ENCODE measurements at places on chromosomes 13 and 19.

DNA sequence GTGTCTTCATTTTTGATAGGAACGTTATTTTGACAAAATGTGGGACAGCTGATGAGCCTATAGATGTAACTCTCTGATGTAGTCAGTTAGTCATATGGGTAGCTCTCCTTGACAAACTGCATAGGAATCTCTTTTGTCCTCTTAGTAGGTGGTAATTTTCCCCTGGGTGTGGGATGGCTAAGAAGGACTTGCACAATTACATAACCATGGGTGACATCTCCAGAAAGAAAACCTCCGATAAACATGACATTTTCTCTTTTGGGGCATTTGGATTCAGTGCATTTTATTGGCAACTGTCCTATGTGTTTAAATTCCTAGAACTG lies 41.8 kb downstream of the IGFL3 start:
- DNase-seq = no peak

DNA sequence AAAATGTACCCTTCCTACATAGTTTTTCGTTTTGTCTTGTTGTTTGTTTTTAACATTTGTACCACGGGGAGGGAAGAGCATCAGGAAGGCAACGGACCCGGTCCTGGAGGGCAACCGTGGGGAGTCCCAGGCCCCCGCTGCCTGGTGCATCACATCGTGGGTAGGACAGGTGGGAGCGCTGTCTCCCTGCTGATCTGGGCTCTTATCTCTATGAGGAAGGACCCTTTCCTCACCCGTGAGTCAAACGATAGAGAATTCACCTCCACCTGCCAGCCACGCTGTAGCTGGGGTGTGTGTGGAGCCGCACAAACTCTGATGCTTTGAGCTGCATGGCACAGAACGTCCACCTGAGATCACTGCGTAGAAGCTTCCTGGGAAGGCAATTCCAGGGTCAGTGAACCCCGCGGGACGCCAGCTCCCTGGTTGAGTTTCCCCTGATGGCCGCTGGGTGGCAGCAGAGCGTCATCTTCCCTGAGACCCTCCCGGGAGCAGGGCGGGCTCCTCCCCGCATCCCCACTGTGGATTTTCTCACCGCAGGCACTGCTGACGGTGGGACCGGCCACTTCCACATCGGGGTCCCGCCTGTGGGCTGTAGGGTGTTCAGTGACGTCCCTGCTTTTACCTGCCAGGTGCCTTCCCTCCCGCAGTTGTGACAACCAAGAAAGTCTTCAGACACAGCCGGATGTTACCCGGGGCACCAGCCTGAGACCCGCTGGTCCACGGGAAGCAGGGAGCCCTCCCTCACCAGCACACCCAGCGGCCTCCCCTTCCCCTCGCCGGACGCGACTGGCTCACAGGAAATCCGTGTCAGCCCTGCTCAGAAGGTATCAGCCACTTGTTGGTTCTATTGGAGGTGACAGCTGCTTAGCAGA lies 54.7 kb downstream of the ZNF787 start:
- DNase-seq = peak; percentile 66

- no peak for DNase-seq
Measured at GRCh38 chr13:101417043-101417406, 717 bp upstream of the NALCN start.

- peak; percentile 47 for DNase-seq
Measured at GRCh38 chr19:13033819-13034611, 38.7 kb downstream of the NFIX start.

DNA sequence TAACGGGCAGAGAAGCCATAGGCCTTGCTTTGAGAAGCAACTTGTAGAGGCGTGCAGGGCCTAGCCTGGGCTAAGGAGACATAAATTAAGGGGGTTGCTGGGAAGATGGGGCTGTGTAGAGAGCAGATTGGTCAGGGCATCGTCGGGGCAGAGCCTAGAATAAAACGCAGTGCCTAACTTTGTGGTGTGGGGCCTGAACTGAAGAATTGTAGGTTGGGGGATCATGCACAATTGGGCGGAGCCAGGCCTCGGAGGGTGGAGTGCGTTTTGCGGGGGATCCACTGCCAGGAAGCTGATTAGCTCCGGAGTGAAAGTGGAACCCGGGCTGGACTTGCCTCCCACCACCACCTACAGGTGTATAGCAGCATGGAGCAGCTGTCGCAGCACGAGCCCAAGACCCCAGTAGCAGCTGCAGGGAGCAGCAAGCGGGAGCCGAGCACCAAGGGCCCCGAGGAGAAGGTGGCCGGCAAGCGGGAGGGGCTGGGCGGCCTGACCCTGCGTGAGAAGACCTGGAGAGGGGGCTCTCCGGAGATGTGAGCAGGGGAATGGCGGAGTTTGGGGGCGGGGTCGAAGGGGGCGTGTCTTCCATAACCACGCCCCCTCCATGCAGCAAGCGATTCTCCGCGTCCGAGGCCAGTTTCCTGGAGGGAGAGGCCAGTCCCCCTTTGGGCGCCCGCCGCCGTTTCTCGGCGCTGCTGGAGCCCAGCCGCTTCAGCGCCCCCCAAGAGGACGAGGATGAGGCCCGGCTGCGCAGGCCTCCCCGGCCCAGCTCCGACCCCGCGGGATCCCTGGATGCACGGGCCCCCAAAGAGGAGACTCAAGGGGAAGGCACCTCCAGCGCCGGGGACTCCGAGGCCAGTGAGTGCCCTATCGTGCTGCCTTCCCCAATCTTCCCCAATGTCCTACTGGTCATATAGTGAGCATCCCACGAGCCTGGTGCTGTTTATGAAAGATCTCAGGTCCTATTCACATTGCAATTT lies 13.8 kb downstream of the DNASE2 start:
- peak; percentile 61 for DNase-seq

GRCh38 chr13:110479648-110480047 lies 81.9 kb downstream of the RAB20 start:
- no peak for DNase-seq

DNA sequence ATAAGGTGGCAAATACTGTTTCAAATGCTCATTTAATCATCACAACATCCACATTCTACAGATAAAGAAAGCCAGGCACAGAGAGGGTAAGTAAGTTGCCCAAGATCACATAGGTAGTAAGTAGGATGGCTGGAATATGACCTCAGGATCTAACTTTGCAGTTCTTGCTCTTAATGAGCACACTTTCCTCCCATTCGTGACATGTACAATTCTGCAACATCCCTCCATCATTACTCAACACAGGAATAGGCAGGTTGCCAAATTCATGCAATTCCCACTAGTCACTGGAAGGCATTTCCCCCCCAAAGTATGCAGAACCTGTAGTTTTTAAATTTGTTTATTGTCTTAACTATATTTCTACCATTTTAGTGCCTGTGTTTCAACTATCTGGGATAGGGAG lies 109.2 kb downstream of the OLFM4 start:
- DNase-seq = no peak

DNA sequence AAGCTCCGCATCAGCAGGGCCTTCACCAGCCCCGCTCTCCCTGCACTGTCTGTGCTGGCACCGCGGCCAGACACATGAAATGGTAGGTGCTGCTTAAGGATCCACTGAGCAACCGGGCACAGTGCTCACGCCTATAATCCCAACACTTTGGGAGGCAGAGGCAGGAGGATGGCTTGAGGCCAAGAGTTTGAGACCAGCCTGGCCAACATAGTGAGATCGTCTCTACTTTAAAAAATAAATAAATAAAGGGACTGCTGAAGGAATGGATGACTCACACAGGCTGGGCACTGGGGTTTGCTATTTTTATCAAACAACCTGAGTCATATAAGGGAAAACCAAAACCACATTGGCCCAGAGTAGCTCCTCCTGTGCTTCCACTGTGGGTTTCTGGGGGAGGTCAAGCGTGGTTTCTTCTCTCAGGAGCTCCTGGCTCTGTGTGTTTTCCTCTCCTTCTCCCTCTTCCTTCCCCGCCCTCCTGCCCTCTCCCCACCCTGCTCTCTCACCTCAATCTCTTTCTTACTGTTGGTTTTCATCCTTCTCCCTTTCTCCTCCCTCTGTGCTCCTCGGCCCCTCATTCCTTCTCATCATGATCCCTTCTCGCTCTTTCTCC lies 21.3 kb downstream of the VRK3 start:
- DNase-seq = peak; percentile 40

DNA sequence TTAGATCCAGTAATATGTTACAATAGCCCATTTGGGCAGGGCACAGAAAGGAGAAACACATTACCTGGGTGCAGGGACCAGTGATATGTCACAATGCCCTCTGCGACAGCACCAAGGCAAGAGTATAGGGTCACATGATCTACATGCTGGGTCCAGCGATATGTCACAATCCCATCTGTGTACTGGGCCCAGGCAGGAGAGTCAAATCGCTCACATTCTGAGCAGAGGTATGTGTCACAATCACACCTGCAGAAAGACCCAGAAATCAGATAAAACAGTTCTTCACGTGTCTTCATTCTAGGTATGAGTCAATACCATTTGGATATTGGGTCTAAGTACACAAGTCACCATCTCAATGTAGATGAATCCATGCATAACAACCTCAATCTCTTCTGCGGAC lies 7.1 kb upstream of the ZNF43 start:
- no peak for DNase-seq

DNA sequence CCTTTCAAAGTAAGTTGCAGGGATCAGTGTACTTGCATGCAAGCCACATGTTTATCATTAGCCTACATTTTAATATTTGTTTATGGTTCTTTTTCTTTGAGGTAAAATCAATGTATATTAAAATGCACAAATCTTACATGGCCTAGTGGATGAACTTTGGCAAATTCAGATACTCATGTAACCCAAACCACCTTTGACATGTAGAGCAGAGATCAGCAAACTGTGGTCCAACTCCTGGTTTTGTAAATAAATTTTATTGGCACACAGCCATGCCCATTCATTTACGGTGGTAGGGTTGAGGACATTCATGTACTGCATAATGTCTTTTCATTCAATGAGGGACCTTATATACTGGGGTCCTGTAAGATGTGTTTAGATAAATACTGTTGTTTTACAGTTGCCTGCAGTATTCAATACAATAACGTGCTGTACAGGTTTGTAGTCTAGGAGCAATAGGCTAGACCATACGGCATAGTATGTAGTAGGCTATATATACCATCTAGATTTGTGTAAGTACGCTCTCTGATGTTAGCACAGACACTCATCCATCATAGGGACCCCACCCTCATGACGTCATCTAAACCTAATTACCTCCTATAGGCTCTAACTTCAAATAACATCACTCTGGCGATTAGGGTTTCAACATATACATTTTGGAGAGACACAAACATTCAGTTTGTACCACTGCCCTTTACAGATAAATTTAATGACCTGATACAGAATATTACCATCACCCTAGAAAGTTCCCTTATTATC lies 5.7 kb downstream of the NDFIP2 start:
- DNase-seq = no peak

DNA sequence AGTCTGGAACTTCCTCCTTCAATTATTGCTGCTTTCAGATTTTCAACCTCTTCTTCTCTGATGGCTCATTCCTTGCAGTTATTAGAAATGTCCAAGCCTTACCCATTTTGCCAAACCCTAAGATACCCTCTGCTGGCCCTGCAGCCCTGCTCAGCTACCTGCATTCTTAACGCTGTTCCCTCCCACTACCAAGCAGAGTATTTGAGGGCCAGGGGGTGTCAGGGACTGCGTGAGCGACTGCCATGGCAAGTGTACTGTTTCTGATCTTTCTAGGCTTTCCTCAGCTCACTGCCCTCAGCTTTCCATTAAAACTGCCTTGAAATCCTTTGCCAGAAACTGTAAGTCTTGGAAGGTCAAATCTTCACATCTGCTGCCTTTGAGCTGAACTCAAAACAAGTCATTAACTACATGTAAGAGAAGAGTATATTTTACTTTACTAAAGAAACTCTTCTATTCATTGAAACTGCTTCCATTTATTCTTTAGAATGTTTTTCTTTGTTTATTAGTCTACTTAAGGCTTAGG lies 41.0 kb downstream of the HS6ST3 start:
- no peak for DNase-seq

GRCh38 chr13:93292366-93292765 lies 65.8 kb downstream of the GPC6 start:
- DNase-seq = no peak

DNA sequence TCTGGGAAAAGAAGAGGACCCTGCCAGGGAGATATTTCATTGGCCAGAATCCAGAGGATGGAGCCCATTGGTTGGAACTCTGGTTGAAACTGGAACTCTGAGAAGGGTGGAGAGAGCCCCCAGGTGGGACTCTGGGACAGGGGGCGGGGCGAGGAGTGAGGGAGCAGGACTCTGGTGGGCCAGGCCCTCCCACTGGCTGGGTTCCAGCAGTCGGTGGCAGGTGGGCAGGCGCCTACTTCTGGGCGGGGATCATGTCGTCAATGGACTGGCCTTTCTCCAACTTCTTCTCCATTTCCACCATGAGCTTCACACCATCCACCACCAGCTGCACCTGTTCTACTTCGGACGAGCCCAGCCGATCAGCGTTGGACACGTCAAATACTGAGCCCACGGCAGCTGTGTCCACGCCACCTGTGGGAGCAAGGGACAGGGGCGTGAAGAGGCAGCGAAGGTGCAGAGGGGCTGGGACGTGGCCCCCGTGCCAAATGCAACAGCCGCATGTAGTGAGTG lies 16.1 kb downstream of the CKM start:
- no peak for DNase-seq

DNA sequence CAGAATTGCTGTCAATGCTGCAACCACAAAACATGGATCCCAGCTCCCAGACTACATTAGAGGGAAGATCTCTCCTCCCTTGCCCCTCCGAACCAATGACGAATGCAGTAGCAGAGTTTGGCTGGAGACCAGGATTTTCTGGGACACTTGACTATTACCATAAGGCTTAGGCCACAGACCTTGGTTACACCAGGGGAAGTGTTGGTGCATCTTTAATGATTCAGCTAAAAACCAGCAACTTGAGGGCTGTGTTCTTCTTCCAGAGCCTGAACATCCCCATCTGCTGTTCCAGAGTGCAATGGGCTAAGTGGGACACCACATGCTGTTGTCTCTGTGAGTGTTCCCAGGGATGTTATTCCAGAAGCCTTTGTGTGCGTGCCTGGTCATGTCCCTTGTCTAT lies 528.2 kb downstream of the LMO7 start:
- DNase-seq = no peak

DNA sequence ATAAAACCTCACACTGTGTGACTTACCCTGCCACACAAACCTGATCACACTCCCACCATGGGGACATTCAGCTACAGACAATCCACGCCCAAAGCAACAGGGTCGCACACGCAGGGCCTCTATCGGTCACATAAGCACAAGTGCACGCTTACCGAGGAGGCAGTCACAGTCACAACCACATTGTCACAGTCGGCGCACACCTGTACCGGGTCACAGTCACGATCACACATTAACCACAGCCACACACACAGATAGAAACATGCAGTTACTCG lies 579 bp downstream of the ZNF566 start:
- DNase-seq = peak; percentile 58

DNA sequence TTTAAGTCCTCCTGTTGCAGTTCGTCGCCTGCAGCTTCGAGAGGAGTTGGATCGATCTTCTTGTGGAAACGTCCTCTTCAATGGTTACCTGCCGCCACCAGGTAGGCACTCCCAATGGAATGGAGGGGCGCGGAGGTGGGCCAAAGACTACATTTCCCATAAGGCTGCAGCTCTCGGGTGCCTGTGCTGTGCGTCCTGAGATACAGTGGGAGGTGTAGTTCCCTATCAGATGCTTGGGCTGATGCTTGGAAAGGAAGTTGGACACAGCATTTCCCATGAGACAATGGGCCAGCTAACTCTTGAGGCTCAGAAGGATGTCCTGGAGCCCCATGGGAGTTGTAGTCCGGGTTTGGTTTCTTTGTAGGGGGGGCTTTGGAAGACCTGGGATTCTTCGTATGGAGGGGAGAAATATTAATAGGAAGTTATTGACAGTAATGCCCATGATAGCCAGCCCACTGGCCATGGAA lies 1.8 kb downstream of the SHKBP1 start:
- DNase-seq = no peak

All from stimulated activated CD4-positive, alpha-beta T cell treated with anti-CD3 and anti-CD28 coated beads, Interleukin-4, amount 100 ng/mL, for 24 hours (primary cell).